NCI-H1417 (cell line): ENCODE measurements at places on chromosomes 5 and 9.

DNA sequence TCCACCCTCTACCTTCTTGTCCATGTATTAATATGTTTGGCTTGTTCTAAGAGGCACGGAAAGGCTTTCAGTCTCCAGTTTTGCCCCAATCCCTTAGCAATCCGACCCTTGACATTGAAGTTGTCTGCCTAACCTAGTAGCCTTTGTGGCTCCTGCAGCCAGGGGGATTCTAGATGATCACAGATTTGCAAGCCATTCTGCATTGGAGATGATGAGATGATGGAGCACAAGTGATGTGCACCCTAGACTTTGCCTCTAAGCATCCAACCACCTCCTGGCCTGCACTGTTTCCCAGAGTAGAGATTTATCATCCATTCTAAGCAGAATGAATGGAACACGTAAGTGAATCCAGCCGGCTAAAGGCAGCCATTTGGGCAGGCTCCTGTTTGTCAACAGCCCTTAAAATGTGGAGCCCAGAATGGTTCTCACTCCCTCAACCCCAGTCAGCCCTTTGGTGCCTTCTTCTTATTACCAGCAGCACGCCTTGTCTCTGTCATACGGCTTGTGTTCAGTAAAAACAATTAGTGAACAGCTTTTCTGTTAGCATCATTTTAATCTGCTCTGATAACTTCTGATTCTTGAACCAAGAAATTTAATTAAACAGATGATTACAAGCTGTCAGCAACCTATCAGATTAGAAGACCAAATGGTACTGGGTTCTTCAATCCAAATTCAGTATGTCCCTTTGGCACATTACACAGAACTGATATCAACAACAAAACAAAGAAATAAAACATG is 5.7 kb upstream of the TRAF1 start:
- no peak for DNase-seq

DNA sequence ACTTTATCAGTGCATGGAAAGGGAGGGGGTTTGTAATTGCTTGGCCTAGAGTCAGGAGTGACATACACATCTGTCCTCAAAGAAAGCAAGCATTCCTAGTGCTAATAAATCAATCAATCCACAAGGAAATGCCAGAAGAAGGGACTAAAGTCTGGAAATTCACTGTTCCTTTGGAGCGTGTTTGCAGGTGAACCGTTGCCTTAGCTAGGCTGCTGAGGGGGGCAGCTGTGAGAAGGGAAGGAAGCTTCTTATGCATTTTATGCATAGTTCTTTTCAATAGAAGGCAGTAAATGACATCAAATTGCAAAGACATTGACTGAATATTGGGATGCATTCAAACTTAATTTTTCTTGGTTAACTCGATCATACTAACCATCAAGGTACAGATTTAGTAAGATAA is 1092.5 kb upstream of the SEMA6A start:
- no peak for DNase-seq

DNA sequence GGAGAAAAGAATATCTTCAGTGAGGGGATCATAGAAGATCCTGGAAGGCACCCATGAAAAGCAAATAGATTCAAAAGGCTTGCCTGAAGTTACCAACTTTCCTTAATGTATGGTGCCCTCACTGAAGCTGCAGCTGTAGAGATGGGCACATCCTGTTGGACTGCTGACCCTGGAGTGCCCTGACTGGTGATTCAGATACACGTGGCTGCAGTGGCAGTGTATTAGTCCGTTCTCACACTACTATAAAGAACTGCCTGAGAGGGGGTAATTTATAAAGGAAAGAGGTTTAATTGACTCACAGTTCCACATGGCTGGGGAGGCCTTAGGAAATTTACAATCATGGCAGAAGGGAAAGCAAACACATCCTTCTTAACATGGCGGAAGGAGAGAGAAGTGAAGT is 80.3 kb downstream of the OSMR start:
- no peak for DNase-seq

DNA sequence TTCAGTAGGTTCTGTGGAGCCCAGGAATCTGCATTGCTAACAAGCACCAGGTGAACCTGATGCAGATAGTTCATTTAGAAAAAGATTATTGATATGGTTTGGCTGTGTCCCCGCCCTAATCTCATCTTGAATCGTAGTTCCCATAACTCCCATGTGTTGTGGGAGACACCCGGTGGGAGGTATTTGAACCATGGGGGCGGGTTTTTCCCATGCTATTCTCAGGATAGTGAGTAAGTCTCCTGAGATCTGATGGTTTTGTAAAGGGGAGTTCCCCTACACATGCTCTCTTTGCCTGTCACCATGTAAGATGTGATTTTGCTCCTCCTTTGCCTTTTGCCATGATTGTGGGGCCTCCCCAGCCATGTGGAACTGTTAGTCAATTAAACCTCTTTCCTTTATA is 212.0 kb downstream of the RAB3C start:
- DNase-seq: no peak

DNA sequence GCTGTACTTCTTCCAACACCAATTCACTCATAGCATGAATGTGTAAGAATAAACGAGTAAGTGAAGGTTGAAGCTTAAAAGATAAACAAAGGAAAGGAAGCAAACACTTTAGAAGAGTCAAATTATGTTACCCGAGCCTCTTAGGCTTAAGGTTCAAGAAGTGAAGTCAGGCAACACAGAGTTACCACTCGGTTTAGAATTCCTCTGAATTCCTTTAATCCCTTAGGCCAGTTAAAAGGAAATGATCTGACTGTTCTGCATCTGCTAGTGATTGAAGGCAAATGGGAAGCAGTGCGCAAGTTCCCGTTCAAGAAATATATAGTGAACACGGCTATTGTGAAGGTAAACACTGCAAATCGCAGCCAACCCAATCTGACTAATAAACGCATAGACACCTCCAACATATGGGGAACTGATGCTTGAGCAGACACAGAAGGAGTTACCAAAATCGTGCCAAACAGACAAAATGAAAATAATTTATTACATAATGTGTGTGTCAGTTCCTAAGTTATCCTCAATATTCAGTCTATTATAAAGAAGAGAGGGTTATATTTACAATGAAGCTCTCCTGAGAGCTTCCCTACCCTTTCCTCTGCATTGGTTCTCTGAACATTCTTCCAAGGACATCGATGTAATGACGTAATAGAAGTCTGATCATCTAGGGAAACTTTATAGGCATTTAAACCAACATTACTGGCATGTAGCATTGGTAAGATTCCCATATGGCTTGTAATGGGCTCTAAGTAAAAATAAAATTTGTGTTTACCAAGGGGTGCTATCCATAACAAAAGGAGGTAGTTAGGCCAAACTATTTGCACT is 837.1 kb upstream of the ZNF608 start:
- no peak for DNase-seq

- DNase-seq: no peak
These were observed 964 bp downstream of the HTR4 start for GRCh38 chr5:148653291-148653835.

DNA sequence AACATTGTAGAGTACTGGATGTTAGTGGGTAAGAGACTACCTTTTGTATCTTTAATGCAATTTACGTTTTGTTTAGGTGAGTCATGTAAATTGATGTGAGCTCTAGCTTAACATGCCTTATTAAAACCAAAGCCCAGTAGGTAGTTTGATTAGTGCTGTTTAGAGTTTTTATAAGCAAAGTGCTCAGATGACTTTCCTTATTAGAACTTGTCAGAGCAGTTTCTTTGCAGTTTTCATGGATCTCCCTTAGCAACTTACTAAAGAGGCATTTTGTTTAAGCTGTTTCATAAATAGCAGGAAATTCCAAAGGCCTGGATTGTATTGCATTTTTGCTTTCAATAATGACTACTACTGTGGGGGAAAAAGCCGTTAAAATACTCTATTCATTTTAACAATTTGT is 14.5 kb downstream of the ZSWIM6 start:
- DNase-seq: no peak

- DNase-seq: no peak
These were observed 20.1 kb downstream of the CXXC5 start for GRCh38 chr5:139668064-139668880.

DNA sequence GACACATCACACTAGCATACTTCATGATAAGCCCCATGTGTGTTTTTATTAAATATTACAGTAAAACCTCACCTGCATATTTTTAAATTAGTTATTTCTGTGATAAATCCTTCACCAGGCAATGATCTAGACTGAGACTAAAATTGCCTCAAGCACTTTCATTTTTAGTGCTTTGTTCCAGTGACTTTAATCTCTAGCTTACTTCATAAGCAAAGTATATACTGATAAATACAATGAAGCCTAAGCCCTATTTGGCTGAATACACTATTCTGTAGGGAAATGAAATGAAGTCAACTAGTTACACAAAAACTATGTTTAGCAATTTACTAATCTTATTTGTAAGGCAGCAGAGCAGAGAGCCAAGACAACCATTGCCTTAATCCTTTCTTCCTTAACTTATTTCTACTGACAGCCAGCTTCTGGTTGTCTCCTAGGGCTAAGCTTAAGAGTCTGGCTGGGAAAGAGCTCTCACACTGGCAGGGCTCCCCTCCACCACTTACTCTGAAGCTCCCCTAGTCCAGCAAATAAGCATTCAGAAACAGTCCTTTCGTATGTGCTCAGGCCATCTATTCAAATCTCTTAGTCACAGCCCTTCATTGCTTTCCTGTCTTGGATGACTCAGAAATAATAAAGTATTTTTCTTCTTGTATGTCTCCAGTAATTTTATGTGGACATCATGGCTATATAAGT is 31.4 kb upstream of the MTAP start:
- DNase-seq: no peak

DNA sequence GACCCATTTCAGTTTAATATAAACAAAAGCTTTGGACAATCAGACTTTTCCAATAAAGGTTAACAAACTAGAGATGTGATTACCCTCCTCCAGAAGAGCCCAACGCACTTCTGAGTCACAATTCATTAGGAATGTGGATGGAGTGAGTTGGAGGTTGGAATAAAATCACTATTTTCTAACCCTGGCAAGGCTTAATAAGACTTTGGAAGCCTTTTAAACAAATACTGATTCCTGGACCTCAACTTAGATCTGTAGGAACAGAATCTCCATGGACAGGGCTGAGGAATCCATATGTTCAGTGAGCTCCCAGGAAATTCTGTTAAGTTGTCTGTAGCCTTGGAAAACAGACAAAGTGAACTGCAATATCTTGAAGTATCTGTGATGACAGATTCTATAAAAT is 233.5 kb upstream of the ELL2 start:
- DNase-seq: no peak

- no peak for DNase-seq
These were observed 62.0 kb upstream of the GGTA1 start for GRCh38 chr9:121561385-121562222.

DNA sequence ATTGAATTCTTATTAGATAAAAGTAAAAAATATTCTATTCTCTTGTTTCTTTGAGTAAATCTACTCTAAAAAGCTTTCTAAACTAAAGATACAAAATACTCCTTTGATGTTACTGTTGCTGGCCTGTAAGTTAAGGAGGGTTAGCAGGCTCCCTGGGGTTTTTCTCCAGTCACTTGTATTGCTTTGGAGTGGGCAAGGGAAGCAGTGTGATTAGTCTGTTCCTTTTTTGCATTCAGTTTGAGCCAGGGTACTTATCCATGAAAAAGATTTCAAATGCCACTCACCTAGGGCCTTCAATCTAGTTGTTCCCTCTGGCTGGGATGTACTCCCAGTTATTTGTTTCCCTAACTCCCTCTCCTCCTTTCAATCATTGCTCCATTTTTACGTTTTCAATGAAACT is 256.2 kb upstream of the SMC2 start:
- DNase-seq: no peak

DNA sequence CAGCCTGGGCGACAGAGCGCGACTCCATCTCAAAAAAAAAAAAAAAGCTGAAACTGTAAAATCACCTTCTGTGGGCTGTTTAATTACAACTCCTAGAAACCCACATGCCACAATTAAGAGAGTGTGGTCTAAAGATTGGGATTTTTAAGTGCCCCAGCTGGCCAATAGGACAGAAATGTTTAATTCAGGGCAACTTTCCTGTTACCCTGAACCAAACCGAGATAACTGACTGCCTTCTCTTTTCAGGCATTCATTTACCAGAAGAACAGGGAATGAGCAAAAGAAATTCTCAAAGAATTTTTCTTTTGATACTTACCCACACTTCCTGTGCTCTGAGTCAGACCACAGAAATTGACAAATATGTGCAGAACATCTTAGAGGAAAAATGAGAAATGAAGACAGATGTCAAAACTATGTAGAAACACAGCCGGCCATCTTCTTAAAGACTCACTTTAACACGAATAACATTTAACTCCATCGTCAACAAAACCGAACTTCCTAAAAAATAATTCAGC is 221.3 kb upstream of the DAPK1 start:
- DNase-seq: no peak

DNA sequence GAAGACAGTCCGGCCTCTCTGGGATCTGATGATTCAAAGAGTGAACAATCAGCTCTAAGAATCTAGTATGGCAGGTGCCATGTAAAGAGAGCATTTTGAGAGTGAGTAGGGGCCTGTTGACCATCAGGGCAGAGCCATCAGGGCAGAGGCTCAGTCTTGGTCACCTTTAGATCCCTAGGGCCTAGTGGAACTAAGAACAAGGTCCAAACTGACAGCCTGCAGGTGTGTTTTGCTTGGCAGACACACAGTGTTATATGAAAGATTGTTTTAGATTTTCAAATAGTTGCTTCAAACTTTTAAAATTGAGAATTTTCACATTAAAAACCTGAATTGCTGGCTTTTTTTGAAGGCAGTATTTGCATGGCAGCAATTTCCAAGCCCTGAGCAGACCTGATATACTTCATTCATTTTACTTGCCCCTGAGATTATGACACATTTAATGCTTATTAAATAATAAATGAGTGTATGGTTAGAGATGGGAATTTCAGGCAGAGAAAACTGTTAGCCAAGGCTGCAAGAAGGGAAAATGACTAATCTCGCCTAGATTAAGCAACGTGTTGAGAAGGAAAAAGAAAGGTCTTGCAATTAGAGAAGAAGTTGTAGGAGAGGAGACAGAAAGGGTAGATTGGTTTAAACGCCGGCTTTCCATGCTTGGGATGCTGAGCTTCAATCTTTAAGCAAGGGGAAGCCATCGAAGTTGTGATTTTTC is 279.6 kb downstream of the ARRDC3 start:
- no peak for DNase-seq

DNA sequence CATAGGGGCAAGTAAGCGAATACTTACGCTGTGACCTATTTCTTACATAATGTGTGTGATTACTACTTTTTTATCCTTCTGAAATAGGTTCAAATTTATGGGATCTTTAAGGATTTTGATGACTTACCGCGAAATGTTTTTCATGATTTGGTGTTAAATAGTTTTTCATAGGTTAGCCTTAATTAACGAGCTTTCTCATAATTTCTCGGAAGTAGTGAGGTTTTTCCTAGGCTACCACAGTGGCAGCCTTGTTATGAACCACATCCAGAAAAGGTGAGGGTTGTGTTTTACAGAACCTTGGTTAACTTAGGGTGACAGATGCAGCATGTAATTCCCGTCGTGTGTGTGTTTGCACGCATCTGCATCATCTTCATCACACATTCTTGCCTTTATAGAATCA is 1.3 kb downstream of the SH3GL2 start:
- peak; percentile 35 for DNase-seq

DNA sequence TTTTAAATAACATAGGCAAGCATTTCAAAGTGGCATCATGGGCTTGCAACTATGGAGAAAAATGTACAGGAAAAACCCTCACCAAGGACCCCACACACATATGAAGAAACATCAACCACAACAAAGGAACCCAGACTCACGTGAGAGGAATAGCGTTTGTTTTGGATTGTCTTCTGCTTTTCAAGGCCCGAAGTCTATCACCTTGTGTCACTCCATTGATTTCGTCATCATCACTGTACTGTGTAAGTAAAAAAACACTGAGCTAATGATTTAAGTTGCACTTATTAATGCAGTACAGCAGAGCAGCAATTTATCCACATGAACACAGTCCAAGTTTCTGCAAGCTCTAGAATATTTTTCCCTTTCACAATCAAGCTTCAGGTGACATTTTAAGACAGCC is 72.4 kb downstream of the HABP4 start:
- DNase-seq: no peak
